ENCODE measurements at places on chromosomes 3 and 15. TPM values are rescaled to one million over a fixed set of nuclear protein-coding genes. Genes with fewer than 3 reads are reported as not detected.

- DNase-seq, result peak; percentile 88
Measured at GRCh38 chr15:81480645-81481053, 106.6 kb upstream of the TMC3 start.

DNA sequence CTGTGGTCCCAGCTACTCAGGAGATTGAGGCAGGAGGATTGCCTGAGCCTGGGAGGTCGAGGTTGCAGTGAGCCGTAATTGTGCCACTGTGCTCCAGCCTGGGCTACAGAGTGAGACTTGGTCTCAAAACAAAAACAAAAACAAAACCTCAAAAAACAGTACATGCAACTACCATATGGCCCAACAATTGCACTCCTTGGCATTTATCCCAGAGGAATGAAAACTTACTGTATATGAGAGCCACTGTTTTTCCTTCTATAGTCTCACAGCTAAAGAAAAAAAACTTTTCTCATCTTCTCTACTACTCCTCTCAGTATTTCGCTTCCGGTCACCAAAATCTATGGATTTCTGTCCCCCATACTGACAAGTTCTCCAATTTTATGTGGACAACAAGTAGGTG is 84.3 kb downstream of the FLNB start:
- no peak for DNase-seq

DNA sequence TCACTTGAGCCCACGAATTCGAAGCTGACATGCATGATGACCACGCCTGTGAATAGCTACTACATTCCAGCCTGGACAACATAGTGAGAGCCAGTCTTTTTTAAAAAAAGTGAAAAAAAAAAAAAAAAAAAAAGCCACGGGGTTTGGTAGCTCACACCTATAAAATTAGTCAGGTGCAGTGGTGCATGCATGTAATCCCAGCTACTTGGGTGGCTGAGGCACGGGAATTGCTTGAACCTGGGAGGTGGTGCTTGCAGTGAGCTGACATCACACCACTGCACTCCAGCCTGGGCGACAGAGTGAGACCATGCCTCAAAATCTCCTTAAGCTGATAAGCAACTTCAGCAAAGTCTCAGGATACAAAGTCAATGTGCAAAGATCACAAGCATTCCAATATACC is 44.4 kb downstream of the CSNK1G1 start:
- no peak for DNase-seq

GRCh38 chr15:93980261-93980911 is 251.0 kb upstream of the MCTP2 start:
- DNase-seq, result no peak

DNA sequence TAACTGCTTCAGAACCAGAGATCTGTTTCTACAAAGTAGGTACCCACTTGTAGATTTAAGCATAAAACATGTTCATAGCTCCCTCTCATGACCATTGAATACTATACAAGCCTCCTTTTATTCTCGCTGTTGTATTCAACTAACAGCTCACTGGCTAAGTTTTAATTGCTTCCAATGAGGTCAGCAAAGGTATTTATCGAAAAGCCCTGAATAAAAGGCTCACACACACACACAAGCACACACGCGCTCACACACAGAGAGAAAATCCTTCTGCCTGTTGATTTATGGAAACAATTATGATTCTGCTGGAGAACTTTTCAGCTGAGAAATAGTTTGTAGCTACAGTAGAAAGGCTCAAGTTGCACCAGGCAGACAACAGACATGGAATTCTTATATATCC is at the start of gene FGF7:
Gene FGF7 (plus strand): TSS at position 222 of the 400 bp plus-strand sequence. CDS start 1,056 bp downstream, outside the sequence.
- DNase-seq, result peak; percentile 61

DNA sequence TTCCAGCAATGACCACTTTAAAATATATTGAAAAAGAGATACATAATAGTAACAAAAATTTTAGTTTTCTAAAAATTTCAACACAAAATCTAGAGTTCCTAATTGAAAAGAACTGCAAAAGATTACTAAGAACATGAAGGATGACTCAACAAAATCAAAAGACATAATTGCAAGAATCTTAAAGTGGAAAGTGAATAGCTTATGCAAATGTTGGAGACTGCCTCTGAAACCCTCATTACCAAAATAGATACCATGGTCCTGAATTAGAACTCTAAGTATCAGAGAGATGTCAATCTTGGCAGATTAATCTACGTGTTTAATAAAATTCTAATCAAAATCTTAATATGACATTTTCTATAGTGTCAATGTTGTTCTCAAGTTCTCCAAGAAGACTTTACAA is 60.7 kb upstream of the SGO1 start:
- no peak for DNase-seq

DNA sequence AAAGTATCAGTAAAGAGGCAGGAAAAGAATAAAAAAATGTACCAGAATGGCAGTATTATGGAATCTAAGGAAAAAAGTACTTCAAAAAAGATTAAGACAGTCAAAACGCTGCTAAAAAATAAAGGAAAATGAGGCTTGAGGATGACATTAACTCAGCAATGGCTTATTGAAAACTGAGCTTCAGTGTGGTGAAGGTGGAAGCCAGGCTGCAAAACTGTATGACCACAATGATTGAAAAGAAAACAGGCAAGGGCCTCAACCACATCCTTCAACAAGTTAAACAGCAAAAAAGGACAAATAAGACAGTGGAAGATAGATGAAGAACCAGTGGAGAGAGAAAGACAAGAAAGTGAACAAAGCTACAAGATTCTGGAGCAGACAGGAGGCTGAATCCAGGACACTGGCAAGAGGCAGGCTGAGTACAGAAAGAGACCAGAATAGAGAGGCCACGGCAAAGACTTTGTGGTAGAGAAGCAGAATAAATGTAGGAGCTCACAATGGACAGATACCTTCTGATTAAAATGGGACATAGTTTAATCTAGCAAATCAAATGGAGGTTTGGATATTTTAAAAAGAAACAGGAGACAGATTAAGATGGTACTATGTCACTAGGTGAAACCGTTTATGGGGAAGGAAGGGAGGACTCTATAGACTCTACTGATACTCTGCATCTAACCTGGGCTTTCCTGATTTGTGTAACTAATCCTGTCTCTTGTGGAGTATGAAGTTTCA is 86.1 kb downstream of the TJP1 start:
- DNase-seq, result no peak

DNA sequence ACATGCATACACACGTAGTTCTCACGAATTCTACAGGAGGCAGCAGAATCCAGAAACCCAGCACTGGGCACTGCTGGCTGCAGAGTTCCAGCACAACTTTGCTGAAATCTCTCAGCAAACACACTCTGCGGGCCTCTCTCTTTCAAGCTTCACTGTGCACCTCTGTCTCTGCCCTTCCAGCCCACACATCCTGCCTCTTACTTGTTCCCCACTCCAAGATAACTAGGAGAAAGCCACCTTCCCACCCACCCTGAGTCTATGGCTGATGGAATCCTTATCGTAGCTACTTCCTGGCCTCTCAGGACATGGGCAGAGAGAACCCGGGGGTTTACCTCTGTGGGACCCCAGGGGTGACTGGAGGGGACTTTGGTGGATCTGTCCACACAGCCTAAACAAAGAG is 11.9 kb downstream of the ANP32A start:
- no peak for DNase-seq

Gene COX5A
- polyA plus RNA-seq, result 131 TPM

Gene PP2D1
- polyA plus RNA-seq, result 0.65 TPM

Gene KCNAB1
- polyA plus RNA-seq, result 6.2 TPM

Gene CHRFAM7A
- polyA plus RNA-seq, result 0.99 TPM
